ENCODE measurements at places on chromosomes 7 and 10.

GRCh38 chr10:70523549-70523948, 45.0 kb downstream of the PALD1 start:
- DNase-seq: no peak

DNA sequence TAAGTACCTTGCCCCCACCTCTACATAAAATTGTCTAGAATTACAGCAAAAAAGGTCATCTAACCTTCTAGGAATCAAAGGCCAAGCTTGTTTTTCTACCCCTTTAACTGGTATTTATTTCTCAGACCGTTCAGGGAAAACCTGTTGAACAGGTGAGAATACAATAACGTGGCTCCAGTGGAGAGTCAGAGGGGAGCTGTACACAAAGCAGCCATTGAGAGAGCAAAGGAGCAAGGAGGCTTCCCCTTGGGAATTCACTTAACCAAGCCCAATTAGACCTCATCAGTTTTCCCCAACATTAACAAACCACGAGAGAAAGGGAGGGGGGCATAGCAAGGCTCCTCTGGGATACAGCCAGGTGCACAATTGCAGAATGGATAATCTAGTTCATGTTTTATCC, 101.9 kb downstream of the ELMO1 start:
- DNase-seq: no peak

DNA sequence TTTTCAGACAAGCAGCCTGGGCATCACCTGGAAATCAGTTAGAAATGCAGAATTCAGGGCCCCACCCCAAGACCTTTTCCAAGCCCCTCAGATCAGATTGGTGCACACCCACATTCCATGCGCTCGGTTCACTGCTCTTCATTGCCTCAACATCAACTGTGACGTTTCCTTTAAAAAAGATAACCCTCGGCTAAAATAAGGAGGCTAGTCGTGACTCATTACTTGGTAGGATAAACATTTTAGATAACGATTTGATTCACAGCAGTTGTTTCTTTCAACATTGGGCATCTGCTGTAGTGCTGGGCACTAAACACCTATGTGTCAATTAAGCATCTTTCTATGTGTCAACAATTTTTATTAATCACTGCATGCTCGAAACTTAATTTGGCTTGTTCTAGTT, 191.1 kb upstream of the LRGUK start:
- no peak for DNase-seq

DNA sequence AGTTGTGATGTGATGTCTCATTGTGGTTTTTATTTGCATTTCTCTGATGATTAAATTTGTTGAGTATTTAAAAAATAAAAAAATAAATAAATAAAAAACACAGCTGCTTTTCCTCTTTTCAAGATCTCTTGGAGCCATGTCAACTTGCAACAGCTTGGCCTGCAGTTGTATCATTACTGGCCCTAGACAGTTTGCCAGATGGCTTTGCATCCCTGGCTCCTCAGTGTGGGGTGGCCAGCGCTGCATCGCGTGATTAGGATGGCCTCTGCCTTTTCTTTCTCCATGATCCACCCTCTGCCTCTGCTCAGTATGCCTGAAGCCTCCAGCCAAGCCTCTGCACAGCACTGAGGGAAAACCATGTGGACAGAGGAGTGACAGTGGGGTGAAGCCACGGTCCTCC, 96.8 kb downstream of the PPP1R3C start:
- peak; percentile 86 for DNase-seq

GRCh38 chr10:31769564-31769963, 159.1 kb downstream of the ARHGAP12 start:
- DNase-seq: no peak

Data from muscle of arm (tissue), 14 donors.